ENCODE measurements at places on chromosomes 3 and 15.

GRCh38 chr3:149586871-149587270 is 71.0 kb downstream of the WWTR1 start:
- no peak for DNase-seq

DNA sequence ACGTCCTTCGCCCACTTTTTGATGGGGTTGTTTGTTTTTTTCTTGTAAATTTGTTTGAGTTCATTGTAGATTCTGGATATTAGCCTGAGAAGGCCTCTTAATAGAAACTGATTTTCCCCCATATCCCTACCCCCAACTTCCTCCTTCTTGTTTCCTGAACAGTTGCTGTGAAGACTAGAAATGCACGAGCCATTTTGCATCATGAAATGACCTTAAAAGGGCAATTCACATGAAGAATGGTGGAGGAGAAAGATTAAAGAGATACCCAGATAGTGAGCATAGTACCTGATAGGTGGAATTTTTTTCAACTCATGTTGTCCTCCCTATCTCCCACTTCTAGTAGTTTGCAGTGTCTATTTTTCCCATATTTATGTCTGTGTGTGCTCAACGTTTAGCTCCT is 55.2 kb upstream of the KCNH8 start:
- no peak for DNase-seq

DNA sequence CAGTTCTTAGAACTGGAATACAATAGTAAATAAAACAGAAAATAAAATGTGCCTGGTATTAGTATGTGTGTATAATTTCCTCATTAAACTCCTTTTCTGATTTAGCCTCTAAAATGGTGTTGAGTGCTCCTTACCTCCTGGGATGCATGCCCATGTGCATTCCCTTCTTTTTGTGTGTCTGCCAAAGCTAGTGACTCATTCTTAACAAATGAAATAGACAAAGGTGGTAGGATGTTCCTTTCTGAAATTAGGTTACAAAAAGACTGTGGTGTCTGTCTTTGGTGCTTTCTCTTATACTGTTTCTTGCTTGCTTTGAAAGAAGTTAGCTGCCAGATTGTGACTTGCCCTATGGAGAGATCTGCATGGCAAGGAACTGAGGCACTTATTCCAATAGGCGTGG is 623.7 kb downstream of the GRM7 start:
- no peak for DNase-seq

DNA sequence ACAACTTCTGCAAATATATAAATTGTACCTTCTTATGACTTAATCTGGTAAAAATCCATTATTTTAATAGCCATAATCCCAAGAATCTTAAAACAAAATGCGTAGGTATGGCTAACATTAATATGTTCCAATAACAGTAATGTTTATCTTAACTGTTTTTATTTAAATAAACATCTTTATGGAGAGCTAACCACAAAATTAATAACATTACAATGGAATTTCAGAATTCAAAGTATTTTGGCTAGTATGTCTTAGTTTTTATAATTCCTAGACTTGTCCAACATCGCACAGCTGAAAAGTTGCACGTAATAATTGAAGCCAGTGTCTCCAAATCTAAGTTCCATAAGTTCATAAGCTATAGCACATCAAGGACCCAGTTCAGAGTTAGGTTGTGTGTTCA is 47.6 kb downstream of the ANKRD28 start:
- DNase-seq: no peak

DNA sequence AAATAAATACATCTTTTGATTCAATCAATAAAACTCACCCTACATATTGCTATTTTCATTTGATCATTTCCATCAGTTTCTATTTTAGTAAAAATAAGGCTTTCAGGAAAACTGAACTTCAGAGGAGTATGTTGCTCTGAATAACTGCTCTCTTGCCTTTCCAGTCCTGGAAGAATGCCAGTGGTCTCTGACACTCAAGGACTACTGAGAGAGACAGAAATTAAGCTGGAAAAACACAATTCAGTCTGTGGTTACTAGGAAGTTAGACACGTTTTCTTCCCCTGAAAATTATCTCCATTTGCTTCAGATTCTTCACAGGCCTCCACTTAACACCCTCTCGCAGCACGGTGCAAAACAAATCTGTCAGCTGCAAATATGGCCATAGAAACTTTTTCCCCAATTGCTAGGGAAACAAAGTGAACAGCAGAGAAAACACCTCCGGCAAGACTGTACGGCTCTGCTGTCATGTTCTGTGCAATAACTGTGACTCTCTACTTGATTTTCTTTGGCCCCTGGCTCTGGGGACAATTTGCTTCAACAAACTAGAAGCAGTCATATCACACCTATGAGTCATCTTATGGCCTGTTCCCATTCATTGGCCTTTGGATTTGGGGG is 353.0 kb downstream of the MAGI1 start:
- no peak for DNase-seq

- DNase-seq: peak; percentile 6
These were observed 34.5 kb downstream of the PLA2G4D start for GRCh38 chr15:42059661-42060476.

- no peak for DNase-seq
These were observed 10.4 kb downstream of the KY start for GRCh38 chr3:134640378-134640777.

DNA sequence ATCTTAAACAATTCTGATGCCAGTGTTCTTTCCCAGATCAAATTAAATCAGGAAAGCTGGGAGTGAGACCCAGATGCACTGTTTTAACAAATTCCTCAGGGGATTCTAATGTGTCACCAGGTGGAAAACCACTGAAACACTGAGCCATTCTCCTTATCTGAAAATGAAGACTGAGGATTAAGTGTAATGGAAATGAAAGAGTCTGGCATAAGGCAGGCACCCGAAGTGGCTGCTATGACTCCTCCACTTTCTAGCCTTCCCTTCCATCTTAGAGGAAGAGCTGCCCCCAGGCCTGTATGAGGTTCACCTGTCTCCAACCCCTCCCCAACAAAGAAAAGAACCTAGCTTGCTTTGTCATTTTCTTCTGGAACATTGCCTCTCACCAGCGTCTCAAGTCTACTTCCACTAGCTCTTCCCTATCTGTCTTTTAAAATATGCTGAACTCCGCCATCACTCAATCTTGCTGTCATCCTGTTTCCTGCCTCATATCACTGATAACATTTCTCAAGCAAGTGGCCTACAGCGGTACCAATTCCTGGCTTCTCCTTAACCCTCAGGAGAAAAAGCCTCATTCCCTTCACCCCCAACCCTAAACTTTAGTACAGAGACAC is 13.7 kb upstream of the ABHD2 start:
- no peak for DNase-seq

DNA sequence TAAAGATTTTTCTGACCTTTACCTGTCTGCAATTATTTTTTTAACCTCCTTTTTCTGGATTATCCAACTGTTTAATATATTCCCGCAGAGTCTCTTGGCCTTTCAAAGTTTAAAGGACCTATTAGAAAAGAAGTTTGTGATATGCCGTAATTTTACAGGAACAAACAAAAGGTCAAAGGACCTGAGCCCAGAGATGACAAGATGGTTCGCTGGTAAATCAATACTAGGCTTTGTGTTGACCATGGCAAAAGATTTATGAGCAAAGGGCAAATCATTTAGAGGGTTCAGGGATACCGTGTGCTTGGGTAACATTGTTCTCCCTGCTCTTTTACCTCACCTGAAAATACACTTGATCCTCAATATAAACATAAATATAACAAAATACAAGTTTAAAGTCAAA is 923.5 kb downstream of the ROBO1 start:
- DNase-seq: no peak

DNA sequence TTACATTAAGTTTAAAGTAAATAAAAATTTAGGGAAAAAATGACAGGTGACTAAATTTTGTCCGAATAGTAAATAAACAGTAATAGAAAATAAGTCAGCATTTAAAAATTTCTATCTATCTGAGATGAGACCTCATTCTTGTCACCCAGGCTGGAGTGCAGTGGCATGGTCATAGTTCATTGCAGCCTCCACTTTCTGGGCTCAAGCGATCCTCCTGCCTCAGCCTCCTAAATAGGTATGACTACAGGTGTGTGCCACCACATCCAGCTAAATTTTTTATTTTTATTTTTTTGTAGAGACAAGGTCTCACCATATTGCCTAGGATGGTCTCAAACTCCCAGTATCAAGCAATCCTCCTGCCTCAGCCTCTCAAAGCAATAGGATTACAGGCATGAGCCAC is 7.8 kb downstream of the KPNA4 start:
- DNase-seq: no peak

DNA sequence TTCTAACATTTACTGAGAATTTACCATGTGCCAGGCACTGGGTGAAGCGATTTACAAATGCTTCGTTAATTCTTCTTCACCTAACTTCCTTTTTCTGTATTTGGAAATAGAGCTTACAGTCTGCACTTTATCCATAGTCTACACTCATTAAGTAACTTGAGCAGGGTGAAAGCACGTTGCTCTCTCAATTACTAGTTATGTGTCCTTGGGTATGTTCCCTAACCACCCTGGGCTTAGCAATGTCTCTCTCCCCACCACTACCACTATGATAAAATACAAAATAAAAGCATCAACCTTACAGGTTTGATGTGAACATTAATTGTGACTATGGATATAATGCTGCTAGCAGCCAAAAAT is 172.9 kb upstream of the SLC2A2 start:
- no peak for DNase-seq

GRCh38 chr15:88401996-88402656 is 65.1 kb downstream of the MRPL46 start:
- peak; percentile 13 for DNase-seq

- no peak for DNase-seq
These were observed 16.2 kb downstream of the SPSB4 start for GRCh38 chr3:141067206-141067974.

DNA sequence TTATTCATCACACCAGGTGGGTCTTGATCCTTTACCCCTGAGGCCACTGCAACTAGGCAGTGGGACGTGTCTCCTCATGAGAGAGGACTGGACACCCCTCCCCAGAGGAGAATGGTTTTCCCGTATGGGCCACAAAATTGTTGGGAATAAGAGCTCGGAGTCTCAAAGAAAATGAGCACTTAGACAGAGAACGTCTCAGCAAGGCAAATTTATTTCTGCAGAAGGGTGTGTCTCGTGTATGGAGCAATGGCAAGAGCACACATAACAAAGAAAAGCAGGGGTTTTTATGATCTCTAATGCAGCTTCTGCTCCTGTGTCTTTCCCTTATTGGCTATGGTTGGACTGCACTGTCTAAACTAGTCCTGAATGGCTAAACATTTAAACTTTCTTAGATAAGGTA is 803.5 kb downstream of the PLOD2 start:
- no peak for DNase-seq

- no peak for DNase-seq
These were observed 117.0 kb downstream of the IMPG2 start for GRCh38 chr3:101203411-101203810.

DNA sequence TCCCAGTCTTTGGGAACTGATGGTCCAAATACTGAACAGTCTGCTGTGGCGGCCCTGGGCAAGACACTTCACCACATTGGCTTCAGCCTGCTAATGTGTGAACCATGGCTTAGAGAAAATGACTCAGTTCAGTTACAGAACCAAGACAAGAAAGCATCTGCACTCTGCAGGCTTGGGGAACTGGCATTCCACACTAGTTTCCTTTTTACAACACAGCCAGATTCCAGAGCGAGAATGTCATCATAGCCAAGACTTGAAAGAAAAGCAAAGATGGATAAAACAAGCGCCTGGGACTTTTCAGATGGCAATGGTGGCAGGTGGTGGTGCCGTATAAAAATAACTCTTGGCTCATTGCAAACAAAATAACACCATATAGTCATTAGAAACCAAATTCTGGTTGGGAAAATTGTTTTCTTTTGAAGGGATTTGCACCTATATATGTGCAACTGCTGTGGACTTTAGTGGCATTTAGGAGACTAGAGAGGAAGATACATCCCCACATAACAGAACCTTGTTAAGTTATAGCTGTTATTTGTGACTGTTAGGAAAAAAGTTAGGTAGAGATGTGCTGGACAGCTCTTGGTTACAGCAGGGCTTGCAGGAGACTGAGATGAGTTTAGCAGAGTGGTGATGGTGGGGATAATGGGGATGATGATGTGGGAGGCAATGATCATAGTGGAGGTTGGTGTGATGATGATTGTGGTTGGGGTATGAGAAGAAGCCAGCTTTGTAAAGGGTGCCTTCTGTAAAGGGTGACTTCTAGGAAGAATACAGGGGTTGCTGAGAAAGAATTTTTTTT is 273.6 kb downstream of the THRB start:
- DNase-seq: no peak

DNA sequence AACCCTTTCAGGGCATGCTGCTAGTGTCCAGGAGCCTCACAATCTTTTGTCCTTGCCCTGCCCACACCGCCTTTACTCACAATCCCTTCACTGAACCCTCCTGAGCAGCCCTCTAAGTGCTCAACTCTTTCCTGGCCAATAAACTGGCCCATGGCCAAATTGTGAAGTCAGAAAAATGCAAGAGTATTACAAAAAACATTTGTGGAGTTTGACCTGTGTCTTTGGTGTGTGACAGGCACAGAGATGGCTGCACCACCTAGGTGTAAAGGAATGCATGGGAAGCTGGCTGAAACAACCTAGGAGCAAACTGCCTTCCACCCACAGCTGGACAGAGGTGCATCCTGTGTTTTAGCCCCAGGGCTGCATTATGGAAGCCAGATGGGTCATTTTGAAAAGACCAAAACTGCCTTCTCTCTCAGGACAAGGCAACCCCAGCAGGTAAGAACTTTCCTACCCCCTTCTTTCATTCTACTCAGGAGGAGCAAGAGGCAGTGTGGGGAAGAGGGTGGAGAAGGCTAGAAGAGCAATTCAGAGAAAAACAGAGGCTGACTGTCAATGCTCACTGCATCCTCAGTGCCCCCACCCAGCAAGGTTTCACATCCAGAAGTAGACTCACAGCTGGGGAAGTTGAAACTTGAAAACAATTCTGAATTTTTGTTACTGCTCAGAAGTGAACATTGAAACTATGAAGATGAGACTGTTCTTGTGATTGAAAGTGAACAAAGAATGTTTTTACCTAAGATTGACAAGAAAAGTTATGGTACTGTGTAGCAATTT is 78.6 kb downstream of the TRIM42 start:
- DNase-seq: no peak

GRCh38 chr3:30342318-30343060 is 263.9 kb upstream of the TGFBR2 start:
- DNase-seq: no peak

GRCh38 chr3:74633021-74633420 is 18.6 kb upstream of the CNTN3 start:
- no peak for DNase-seq

- DNase-seq: no peak
These were observed 57.7 kb downstream of the CNTN4 start for GRCh38 chr3:2156244-2156847.

DNA sequence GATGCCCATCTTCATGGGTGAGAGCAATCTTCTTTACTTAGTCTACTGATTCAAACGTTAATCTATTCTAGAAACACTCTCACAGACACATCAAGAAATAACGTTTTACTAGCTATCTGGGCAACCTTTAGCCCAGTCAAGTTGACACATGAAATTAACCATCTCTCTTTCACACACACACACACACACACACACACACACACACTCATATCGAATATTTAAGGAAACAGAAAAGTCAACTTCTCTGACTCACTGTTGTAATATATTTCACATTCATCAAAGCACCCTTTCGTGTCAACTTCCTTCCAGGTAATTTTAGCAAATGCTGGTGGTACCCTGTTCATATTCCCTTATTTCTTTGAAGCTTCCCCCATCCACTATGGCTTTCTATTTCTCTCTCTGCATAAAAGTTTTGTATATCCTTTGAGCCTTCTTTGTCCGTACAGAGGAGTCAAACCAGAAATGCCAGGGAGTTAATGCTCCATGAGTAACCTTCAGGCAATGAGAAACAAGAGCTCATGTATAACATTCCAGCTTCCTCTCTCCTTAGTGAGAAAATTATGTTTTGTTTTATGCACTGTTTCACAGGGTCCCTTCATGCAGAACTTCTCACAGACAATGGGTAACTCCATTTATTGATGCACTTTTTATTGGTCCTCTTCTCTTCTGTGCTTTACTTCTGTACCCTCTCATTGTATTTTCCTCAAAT is 335.5 kb upstream of the CBLB start:
- no peak for DNase-seq
